AG09309 (cell line): ENCODE measurements at places on chromosomes 7 and 10.

DNA sequence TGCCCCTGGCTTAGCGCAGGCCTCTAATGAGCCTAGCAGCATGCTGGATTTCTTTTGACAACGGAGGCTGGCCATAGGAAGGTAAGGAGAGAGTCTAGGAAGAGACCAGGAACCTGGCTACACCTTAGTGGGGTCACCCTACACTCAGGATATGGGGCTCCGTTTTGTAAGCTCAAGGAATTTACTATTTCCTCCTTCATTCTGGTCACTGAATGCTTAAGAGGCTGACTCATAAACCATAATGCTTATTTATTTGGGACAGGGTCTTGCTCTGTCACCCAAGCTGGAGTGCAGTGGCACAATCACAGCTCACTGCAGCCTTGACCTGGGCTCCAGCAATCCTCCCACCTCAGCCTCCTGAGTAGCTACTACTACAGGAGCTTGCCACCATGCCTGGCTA is 38.4 kb downstream of the CARD11 start:
- no peak for DNase-seq

DNA sequence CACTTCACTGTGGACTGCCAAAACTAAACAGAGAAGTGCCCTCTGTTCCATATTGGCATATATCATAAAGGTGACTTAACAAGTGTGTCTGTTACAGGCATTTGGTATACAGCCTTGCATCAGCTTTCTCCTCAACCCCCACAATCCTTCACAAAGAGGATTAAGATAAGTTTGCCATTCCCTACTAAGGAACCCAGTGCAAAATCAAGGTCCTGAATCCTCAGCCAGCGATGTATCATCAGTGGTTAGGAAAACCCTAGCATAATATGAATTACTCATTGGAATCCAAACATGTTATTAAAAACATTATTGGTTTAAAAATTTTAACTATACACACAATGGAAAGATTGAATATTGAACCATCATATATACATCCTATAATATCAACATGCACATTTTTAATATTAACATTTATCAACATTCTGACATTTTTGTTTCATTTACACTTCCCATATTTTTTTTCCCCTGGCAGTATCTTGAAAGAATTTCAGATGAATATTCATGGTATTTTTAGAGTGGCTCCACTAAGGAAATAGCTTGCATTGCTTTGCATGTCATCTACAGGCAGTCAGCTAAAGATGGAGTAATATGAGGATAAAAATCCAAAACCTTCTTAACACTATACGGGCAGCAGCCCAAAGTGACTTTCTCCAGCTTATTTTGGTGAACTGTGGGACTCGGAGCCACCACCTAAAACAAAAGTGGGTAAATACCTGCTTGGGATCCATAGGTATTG is 215.6 kb upstream of the CHRM2 start:
- no peak for DNase-seq

- DNase-seq: no peak
Measured at GRCh38 chr10:92150823-92151222, 140.1 kb downstream of the CPEB3 start.

DNA sequence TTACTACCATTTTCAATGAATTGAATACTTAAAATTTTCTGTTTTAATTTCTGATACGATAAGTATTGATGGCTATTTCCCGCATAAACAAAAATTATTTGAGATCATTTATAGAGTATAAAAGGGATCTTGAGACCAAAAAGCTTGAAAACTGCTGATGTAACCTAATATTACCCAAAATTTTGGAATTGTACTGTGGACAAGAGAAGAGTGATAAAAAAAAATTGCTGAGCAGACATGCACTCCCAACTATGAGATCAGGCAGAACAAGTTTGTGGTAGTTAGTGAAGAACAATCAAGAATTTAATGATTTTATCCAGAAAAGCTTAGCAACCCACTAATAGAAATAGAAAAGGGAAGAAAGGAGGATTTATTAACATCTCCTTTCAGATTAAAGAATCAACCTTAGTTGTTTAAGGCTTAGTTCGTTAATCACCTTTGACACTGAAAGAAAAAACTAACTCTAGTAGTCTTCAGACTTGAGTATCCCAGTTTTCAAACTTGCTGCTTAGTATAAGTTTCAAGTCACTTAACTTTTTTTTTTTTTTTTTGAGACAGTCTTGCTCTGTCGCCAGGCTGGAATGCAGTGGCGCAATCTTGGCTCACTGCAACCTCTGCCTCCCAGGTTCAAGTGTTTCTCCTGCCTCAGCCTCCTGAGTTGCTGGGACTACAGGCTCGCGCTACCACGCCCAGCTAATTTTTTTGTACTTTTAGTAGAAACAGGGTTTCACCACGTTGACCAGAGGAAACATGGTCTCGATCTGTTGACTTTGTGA is 50.6 kb upstream of the ZC3HAV1 start:
- DNase-seq: no peak
